ENCODE measurements at places on chromosomes 11 and 22.

GRCh38 chr11:75188671-75189070 is 37.8 kb downstream of the SLCO2B1 start:
- DNase-seq = no peak

- DNase-seq = no peak
Measured at GRCh38 chr11:133606124-133606523, 73.8 kb upstream of the OPCML start.

- no peak for DNase-seq
Measured at GRCh38 chr22:50125029-50125428, 35.2 kb downstream of the MOV10L1 start.

DNA sequence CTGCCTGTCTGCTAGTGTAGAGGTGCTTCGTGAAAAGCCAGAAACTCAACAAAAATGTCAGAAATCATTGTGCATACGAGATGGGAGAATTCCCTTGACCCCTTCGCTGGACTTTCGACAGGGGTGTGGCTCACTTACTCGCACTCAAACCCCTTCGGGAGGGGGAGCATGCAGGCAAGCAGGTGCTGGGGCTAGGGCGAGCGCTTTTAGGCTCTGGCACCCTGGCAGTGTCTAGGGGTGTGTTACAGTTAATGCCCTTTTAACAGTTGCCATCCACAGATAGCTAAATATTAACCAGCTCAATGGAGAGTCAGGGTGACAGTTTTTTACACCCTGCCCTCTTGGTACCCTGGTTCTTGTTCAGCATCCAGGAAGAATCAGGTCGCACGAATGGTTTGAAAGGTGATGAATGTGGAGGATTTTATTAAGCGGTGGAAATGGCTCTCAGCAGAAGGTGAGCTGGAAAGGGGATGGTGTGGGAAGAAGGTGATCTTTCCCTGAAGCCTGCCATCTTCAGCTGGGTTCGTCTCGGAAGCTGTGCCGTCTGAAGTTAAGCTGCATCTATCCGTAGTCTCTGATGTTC is 59.6 kb upstream of the SHANK2 start:
- no peak for DNase-seq

- DNase-seq = no peak
Measured at GRCh38 chr11:44741976-44742375, 15.2 kb downstream of the TSPAN18 start.

GRCh38 chr11:115247361-115247760 is 256.9 kb downstream of the CADM1 start:
- no peak for DNase-seq

DNA sequence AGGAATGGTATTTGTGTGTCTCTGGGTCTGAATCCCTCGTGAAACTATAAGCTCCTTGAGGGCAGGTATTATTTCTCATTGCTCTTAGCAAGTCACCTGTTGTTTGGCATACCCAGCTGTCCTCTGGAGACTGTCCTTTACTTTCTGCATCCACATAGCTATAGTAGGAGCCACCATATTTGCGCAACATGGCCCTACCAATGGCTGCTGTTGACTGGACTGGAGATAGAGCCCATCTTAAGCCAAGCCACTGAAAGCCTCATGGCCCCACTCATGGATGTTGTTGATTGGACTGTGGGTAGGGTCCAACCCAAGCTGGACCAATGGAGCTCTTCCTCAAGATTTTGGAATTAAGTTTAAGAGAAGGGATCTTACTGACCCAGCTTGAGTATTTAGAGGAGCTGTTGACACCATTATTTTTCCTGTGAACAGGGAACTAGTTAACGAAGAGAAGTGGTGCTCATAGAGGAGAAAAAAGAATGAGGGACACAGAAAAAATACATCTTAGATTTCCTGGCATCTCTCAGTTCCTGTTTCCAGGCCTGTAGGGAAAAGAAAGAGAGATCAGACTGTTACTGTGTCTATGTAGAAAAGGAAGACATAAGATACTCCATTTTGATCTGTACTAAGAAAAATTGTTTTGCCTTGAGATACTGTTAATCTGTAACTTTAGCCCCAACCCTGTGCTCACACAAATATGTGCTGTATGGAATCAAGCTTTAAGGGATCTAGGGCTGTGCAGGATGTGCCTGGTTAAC is 47.2 kb downstream of the LRRC74B start:
- no peak for DNase-seq

DNA sequence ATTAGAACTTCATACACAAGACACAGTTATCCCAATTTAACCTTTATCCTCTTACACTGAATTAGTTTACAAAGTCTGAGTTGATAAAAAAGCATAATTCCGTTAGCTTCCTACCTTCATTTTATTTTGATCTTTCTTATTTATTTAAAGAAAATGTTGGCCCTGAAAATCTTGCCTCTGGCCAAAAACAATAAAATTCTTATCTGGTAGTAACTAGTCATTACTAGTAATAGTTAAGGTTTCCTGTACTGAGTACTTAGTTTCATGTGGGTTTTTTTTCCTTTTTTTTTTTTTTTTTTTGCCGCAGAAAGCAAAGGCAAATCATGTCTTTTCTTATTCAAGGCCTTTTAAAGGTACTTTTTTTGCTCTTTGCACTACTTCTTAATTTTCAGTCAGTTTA is 120.6 kb downstream of the PAX6 start:
- no peak for DNase-seq

- DNase-seq = no peak
Measured at GRCh38 chr11:68338051-68338780, 25.8 kb downstream of the LRP5 start.

DNA sequence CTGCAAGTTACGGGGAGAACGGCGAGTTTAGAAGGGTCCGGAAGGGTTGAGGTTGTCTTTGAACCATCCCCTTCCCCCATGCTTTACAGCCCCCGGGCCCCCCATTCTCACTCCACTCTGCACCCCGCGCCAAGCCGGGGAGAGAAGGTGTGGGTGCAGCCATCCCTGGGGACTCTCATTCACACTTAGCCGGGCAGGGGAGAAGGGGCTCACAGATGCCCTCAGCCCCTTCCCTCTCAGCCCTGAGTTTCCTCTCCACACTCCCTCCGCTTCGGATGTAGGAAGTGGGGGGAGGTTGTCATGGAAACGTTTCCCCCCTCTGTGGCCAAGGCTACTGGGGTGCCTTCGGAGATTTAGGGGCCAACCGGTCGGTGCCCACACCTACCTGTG is 334 bp downstream of the CADM1 start:
- DNase-seq = no peak

DNA sequence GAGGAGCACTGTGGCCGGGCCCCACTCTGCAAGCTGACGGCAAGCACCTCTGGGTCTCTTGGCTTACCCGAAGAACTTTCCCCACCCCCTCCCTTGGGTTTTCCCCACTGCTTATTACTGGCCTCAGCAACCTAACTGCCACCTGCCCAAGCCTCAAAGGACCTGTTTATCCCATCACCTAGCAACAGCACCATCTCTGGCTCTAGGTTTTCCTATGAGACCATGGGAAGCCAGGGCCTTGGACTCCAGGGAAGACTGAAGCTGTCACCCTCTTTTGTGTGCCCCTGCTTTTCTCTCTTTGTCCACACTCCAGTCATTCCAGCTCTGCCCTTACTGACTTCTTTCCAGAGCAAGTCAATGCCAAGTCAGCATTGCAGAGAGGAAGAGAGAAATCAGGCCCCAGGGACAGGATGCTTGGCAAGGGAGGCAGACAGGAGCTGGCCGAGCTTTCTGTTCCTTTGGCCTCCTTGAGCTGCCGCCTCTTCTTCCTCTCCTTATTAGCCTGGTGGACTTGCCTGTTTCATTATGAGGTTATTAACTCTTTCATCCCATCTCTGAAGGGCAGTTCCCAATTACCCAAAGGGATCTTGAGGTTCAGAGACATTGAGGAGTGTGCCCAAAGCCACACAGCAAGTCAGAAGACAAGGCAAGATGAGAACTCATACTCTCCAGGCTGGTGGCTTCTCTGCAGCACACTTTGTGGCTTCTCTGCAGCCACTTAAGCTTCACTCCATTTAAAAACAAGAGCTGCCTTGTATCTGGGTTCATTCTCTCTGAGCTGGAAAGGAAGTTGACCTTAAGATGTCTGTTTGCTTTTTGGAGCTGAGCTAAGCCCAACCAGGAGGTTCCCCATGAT is at the start of gene SMIM35:
SMIM35 (minus strand) TSS at position 51 of the 856 bp plus-strand sequence. CDS start 206 bp downstream, outside the sequence.
- no peak for DNase-seq

DNA sequence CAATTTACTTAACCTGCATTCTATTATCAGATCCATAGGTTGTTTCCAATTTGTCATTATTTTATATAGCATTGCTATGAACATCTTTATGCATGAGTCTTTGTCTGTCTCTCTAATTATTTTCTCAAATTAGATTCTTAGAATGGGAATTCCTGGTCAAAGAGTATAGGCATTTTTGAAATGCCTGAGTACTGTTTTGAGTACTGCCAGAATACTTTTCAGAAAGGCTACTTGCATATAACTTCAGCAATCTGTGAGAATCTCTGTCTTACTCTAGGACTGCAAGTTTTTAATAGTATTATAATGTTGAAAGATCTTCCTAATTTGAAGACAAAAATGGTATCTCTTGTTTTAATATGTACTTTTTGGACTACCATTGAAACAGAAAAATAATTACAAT is 56.6 kb downstream of the KCNC1 start:
- DNase-seq = no peak

GRCh38 chr22:24101966-24102365 is 79.3 kb upstream of the SUSD2 start:
- DNase-seq = no peak

- DNase-seq = no peak
Measured at GRCh38 chr22:46125816-46126765, 24.2 kb upstream of the PPARA start.

DNA sequence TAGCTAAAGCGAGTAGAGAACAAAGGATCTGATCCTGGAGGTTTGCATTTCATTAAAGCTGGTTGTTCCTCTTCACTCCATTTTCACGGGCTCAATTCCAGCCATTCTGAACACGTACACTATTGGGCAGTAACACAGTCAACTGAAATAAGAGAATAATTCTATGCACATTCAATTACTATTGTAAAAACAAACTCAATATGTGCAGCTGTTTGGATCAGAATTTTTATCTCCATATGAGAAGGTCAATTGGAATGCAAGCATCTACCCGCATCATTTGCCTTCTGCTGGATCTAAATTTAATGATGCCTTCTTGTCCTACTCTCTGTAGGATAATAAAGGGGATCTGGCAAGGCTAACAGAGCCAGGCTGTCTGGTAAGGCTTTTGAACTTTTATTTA is 562.8 kb upstream of the CCDC179 start:
- no peak for DNase-seq

GRCh38 chr22:48961705-48962104 is 866.0 kb downstream of the BRD1 start:
- DNase-seq = no peak

DNA sequence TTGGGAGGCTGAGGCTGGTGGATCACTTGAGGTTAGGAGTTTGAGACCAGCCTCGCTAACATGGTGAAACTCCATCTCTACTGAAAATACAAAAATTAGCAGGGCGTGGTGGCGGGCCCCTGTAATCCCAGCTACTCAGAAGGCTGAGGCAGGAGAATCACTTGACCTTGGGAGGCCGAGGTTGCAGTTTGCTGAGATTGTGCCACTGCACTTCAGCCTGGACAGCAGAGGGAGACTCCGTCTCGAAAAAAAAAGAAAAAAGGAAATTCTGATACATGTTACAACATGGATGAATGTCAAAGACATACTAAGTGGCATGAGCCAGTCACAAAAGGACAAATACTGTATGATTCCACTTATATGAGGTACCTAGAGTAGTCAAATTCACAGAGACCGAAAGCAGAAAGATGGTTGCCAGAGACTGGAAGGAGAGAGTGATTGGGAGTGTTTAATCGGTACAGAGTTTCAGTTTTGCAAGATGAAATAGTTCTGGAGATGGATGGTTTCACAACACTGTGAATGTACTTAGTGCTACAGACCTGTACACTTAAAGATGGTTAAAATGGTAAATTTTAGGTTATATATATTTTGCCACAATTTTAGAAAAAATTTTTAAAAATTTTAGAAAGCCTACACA is 92.3 kb downstream of the BLID start:
- DNase-seq = no peak

- no peak for DNase-seq
Measured at GRCh38 chr11:126345283-126345682, 10.2 kb upstream of the ST3GAL4 start.

GRCh38 chr11:62514151-62514550 is 32.5 kb downstream of the AHNAK start:
- no peak for DNase-seq

GRCh38 chr11:116984186-116984585 is 114.0 kb downstream of the SIK3 start:
- DNase-seq = no peak

DNA sequence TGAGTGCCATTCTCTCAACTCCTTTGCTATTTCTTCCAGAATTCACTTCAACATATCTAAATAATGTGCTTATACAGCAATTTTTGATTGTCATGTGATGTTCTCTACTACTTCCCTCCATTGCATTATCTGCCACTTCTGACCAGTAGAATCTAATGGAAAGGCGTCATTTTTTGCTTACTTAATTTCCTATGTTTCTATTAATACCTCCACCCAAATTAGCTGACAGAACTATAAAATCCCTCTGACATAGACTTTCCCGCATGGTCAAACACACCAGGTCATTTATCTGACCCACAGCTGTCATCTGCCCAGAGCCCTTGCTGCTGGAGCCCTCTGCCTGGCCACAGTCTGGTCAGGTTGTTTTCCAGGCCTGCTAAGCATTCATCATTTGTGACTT is 258.6 kb upstream of the NARS2 start:
- DNase-seq = no peak

- no peak for DNase-seq
Measured at GRCh38 chr11:78179459-78180071, 8.9 kb downstream of the KCTD21 start.

DNA sequence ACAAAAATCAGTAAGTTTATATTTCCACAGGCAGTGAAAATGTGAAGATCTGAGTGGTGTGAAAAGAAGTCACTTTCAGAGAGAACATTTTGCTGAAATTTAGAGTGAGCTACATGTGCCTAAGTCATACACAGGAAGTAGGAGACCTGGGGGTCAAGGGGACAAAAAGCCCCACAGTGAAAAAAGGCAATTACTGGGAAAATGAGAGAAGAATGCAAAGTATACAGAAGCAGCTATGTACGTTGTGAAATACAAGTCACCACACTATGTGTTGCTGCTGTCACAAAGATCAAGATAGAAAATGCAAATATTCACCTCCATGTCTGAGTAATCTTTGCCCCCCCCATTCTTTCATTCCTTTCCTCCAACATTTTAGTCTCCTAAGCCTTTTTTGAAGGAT is 21.6 kb upstream of the SESN3 start:
- DNase-seq = no peak

- no peak for DNase-seq
Measured at GRCh38 chr22:19003508-19003907, 67.4 kb upstream of the PRODH start.

- no peak for DNase-seq
Measured at GRCh38 chr11:108115500-108116140, 5.7 kb upstream of the ACAT1 start.

- no peak for DNase-seq
Measured at GRCh38 chr22:29342177-29342576, 26.7 kb upstream of the RASL10A start.

DNA sequence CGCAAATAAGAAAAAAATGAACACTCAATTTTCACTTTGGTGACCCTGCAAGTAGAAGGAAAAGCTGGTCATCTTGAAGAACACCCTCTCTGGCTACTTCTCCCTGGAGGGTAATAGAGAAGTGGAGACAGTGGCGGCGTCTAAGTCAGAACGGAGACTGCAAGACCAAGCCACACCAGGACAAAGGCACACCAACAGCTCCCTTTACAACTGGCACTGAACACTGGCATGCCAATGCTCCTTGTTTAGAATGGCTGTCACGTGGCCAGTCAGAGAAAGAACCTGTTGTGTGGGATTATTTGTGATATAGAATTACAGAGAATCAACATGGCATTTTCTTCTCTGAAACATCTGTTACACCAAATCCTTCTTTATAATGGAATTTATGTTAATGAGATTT is 61.3 kb upstream of the YPEL1 start:
- no peak for DNase-seq

- DNase-seq = no peak
Measured at GRCh38 chr11:107564877-107565218, 687 bp downstream of the ALKBH8 start.
